ENCODE measurements at places on chromosomes 2 and 18.

GRCh38 chr2:63738019-63738418 is 103.7 kb upstream of the UGP2 start:
- DNase-seq, result no peak

- DNase-seq, result no peak
These were observed 59.5 kb downstream of the MFSD6 start for GRCh38 chr2:190467575-190468083.

DNA sequence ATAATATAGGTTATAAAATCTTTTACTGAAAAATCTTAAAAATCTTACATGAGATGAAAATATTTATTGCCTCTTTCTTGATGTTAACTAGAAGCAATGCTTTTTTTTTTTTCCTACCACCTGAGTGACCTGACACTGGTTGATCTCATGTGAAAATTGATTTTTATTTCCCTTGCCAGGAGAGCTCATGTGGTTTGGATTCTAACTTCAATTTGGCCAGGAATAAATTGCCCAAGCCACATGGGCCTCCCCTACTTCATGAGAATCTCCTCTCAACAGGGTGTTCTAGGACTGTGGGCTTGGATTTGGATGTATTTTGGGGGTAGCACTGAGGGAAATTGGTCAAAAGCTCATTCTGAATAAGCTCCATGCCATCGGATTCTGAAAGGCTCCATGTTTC is 20.1 kb downstream of the IDH1 start:
- DNase-seq, result no peak

- DNase-seq, result no peak
These were observed 362.6 kb upstream of the ID2 start for GRCh38 chr2:8319219-8319618.

- no peak for DNase-seq
These were observed 17.2 kb downstream of the SPEG start for GRCh38 chr2:219451661-219452360.

DNA sequence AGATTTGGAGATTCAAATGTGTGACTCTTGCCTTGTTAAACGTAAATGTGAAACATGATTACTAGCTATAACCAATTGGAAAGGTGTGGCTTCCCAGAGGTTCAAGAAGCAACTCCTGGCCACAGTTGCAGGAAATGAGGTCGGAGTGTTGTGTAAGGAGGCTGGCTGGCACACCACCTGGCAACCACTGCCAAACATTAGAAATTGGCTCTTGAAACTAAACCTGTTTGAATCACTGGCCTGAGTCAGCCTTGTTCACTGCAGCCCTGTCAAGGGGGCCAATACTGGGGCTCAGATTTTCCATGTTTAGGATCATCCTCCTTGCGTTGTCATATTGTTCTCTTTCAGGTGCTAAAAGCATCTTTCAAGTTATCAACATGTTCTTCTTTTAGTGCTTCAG is 206.3 kb downstream of the ARL6IP6 start:
- DNase-seq, result no peak

DNA sequence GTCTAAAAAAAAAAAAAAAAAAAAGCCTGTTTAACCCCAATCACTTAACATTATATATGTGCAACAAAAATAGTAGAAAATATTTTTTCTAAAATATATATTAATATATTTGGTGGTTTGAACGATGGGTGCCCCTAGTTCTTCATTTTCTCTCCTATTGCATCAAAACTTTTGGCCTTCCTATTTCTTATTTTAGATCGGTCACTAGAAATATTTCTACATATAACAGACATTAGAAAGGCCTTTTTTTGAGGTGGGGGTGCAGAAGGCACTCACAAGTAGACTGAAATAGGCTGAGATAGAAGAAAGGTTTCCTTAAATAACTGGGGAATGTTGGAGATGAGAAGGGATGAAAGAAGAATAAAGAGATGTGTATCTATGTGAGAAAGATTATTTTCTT is 49.3 kb upstream of the AP1S3 start:
- DNase-seq, result no peak

DNA sequence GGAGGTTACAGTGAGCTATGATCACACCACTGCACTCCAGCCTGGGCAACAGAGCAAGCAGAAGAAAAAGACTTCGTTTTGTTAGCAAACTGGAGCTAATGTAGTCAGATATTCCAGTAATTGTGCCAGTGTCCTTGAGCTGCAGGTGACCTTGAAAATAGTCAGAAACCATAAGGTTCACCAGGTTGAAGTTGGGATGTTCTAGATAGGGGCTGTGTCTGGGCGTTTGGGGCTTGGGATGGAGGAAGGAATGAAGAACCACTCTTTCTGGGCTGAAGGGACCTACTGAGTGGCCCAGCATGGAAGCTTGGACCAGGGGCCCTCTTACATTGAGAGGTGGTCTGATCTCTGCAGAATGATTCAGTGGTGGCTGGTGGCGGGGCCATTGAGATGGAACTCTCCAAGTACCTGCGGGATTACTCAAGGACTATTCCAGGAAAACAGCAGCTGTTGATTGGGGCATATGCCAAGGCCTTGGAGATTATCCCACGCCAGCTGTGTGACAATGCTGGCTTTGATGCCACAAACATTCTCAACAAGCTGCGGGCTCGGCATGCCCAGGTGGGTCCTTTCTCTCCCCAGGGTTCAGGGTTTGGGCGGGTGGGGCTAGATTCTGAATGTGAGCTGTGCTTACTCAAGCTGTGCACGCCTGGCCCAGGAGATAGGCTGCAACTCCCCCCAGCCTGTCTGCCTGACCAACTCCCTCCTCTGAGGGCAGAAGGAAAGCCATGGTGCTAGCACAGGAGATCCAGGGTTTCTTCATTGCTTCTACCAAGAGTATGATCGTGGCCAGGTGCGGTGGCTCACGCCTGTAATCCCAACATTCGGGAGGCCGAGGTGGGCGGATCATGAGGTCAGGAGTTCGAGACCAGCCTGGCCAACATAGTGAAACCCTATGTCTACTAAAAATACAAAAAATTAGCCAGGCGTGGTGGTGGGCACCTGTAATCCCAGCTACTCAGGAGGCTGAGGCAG is 17.1 kb downstream of the CCT7 start:
- DNase-seq, result no peak

GRCh38 chr2:159793326-159793725 is 4.7 kb downstream of the CD302 start:
- no peak for DNase-seq

- no peak for DNase-seq
These were observed 72.3 kb upstream of the RIOK3 start for GRCh38 chr18:23380817-23381216.

DNA sequence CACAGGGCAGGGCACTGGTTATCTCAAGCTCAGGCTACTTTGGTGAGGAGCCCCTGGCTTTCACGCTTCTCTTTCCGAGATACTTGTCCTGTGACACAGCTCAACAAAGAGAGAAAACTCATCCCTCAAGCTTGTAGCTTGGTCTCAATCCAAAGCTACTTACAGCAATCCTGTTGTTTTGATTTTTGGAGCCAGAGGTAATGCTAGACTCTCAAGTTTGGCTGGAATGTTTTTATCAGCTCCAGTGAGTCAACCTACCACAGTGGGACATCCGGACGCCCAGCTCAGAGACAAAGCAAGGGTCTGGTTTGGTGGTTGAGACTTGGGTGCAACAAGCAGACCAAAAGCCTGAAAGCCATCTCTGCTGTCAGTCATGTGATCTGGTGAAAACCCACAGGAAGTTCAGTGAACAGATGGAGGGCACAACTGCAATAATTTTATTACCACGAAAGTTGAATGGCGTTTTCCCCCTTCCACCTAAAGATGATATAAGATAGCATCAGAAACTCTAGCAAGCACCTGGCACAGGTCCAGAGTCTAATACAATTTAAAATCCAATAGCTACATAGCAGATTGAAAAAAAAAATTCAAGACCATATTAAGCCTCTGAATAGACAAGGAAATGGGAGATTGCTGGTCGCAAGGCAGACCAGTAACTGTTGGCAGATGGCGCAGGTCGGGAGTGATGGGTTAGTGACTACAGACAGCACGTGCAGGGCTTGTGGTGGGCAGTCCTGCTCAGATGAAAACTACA is 102.3 kb upstream of the SMAD7 start:
- DNase-seq, result no peak

GRCh38 chr2:55926246-55926645 is 2.7 kb upstream of the EFEMP1 start:
- DNase-seq, result no peak

- no peak for DNase-seq
These were observed 1.8 kb upstream of the FRZB start for GRCh38 chr2:182868054-182868796.

DNA sequence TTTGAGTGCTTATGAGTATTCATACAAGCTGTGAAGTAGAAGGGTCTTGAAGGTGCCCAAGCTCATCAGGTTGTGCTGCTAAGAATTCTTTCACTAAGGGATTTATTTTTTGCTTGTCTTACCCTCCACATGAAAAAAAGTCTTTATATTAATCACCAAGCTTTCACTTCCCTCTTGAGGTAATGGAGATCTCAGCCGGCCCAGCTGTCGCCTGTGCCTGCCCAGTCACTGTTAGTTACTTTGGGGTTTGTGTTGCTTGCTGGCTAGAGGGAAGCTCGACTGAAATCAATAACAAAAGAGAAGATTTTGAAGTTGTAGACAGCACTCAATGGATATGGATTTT is 21.9 kb downstream of the MC2R start:
- peak; percentile 1 for DNase-seq

DNA sequence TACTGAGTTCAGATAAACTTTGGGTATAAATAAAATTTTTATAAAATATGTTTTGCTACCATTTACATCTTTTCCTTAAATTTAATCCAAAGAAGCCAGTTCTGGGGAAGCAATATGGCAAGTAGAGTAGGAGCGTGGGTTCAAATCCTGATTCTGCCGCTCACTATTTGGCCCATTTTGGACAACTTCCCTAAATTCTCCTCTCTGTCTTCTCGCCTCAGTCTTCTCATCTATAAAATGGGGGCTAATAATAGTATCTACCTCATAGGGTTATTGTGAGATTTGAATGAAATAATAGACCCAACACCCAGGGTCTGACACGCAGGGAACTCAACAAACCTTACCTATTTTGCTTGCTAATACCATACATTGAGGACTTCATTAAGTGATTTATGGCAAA is 59.7 kb downstream of the ACTR2 start:
- DNase-seq, result no peak

DNA sequence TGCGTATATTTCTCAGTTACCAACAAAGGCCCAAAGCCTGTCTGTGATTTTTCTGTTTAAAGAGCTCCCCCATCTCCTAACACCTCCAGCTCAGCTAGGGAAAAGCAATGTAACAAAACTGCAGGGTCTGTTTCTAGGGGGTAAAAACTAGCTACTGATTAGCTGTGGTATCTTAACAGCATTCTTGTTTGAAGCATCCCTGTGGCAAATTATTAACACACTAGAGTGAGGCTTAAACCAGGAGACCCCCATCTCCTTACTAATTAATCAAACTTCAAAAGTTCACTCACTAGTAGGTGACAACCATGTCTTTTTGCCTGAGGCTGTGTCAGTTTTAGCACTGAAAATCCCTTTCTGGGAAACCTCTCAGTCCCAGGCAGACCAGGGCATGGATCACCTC is 186.2 kb upstream of the PARD3B start:
- DNase-seq, result no peak

- no peak for DNase-seq
These were observed 28.5 kb upstream of the MCFD2 start for GRCh38 chr2:46943881-46944798.

DNA sequence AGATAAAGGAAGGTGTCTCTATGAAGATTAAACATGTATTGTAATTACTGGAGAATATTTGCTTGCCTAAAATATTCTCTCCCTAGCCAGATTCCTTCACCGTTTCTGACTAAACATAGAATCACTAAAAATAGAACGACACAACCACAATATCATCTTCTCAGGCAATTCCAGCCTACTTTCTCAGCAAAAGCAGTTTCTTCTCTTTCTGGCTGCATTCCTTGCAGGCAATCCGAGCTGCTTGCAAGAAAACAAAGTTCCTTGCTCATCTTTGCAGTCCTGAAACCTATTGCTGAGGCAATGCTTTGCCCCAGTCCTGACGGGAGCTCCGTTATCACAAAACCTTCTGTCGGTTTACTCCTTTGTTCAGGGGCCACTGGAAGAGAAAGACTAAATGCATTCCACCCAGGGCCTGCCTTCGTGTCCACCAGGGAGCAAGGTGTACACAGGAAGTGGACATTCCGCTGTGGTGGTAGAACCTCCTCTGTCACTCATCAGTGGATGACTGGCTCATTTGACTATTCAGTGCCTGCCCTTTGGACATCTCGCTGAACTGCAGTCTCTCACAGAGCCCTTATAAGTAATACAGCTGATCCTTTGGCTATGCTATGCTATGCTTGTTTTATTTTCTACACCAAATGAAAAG is 239.2 kb upstream of the DOK6 start:
- DNase-seq, result no peak

DNA sequence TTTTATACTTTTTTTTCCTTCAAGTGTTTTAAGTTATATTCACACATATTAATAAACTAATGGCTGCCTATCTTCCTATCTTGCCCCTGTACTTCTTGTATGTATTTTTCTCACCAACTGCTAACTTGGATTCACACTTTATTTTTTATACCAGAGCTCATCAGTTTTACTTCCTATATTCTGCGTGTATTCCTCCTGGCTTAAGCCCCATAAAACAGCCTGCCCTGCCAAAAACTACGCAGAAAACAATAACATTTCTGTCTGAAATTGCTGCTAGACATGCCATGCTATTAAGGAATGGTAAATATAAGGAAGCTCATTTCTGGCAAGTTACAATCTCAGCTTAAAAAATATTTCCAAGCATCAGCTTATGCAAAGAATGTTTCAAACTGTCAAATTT is 172.3 kb downstream of the UBE2E3 start:
- DNase-seq, result no peak

GRCh38 chr18:61893309-61893970 is 633 bp upstream of the RNF152 start:
- no peak for DNase-seq

DNA sequence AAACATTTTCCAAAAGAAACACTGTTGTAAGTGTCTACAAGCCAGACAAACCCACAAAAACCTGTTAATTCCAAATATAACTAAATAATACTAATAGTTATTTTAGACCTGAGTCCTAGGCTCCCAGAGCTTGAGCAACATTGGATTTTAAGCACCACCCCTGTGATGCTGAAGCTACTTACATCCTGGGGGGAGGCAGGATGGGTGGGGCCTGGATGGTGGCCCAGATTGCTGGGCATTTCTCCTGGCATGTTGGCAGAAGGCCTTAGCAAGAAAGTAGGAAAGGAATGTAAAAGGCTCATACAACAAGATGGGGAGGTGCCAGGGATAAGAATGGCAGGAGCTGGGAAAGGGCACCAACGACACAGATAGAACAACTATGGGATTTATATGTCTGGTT is 50.7 kb upstream of the OTX1 start:
- DNase-seq, result no peak

- DNase-seq, result no peak
These were observed 194.7 kb downstream of the BABAM2 start for GRCh38 chr2:28085201-28085600.

GRCh38 chr2:183610724-183611123 is 486.5 kb downstream of the NUP35 start:
- DNase-seq, result no peak

DNA sequence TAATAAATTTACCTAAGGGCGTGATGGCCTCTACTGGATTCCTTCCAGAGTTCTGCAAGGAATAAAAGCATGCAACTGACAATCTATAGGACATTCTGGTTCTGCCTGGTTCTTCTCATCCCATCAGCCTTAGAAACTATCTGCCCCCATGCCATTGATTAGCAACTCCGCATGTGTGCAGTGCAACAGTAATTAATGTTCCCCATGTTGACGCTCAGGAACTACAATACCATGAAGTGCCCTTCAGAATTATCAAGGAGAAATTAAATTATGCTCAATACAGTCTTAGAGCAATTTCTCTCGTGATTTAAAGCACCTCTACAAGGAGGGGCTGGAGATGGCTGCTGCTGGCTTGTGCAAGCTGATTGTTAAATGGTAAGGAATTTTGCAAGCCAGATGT is 61.7 kb upstream of the MAP4K3 start:
- no peak for DNase-seq

All from HL-60 (cell line).